Suprapubic skin (tissue), 4 donors: ENCODE measurements at places on chromosomes 6 and 20.

- no peaks in the 10 kb centered on the region for H3K4me1 ChIP-seq
- DNase-seq = no peak
- no peak overlapping the region for H3K4me3 ChIP-seq
- H3K36me3 ChIP-seq = no peaks in the 10 kb centered on the region
- no peaks in the 10 kb centered on the region for H3K27me3 ChIP-seq
- no peak overlapping the region for H3K27ac ChIP-seq
Observed at GRCh38 chr6:23647045-23647444, 479.0 kb upstream of the NRSN1 start.

GRCh38 chr6:31876357-31876756 lies 2.4 kb downstream of the SLC44A4 start:
- peaks cover 18% of the 10 kb centered on the region for H3K36me3 ChIP-seq
- no peak overlapping the region for H3K27ac ChIP-seq
- H3K4me1 ChIP-seq = no peaks in the 10 kb centered on the region
- H3K4me3 ChIP-seq = no peak overlapping the region

GRCh38 chr6:119318176-119318575 lies 31.4 kb downstream of the MAN1A1 start:
- no peak overlapping the region for H3K27ac ChIP-seq
- no peaks in the 10 kb centered on the region for H3K27me3 ChIP-seq
- no peak for DNase-seq
- no peaks in the 10 kb centered on the region for H3K36me3 ChIP-seq

GRCh38 chr6:11953641-11954040 lies 58.5 kb upstream of the HIVEP1 start:
- no peaks in the 10 kb centered on the region for H3K27me3 ChIP-seq
- no peak for DNase-seq
- no peaks in the 10 kb centered on the region for H3K36me3 ChIP-seq

DNA sequence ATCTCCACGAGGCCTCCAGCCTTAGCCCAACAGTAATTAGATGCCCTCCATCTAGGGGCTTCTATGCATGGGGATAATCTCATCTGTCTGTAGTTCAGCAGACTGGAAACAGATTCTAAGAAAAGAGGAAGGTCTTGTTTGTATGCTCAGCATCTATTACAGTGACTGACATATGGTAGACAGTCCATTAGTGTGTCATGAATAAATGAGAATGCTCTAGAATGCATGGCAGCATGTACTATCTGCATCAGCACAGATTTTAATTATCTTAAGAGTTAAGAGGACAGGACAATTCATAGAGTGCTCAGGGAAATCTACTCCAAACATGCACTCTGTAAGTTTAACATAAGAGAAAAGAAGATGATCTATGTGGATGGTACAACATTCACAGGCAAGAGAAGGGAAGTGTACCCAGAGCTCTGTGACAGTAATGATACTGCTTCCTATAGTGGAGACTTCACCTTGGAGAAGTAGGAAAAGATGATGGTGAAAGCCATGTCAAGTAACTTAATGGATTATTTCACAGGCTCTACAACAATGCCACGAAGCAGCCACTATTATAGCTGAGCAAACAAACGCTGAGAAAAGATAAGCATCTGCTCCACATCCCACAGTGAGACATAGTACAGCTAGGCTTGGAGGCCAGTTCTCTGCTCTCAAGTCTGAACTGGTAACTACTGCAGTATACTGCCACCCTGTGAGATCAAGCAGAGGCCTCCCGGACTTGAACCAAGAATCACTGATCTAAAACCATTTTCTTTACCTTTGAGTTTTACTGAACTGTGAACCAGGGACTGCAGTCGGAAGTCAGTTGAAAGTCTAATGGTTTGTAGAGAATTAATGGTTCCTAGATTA lies 309.2 kb upstream of the SPTLC3 start:
- H3K27ac ChIP-seq = no peak overlapping the region
- no peaks in the 10 kb centered on the region for H3K4me1 ChIP-seq
- DNase-seq = no peak
- H3K4me3 ChIP-seq = no peak overlapping the region

DNA sequence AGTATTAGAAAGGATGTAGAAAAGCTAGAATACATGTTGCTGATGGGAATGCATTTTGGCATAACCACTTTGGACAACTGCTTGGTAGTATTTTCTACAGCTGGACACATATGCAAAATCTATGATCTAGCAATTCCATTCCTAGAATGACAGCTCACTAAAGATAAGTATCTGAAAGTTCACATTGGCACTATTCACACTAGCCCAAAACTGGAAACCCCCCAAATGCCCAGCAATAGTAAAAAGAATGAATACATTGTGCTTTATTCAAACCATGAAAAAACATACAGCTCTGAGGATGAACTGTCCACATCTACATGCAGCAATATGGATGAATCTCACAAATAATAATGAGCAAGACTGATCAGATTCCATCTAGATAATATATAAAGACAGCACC lies 79.0 kb downstream of the PPP1R3G start:
- DNase-seq = no peak
- no peaks in the 10 kb centered on the region for H3K4me1 ChIP-seq
- no peak overlapping the region for H3K4me3 ChIP-seq
- H3K27ac ChIP-seq = no peak overlapping the region

- H3K4me3 ChIP-seq = no peak overlapping the region
- peaks cover 5% of the 10 kb centered on the region for H3K27me3 ChIP-seq
- no peak overlapping the region for H3K27ac ChIP-seq
- peaks cover 16% of the 10 kb centered on the region for H3K4me1 ChIP-seq
- H3K36me3 ChIP-seq = no peaks in the 10 kb centered on the region
Observed at GRCh38 chr6:708237-708598, 15.3 kb upstream of the EXOC2 start.

GRCh38 chr20:25205277-25206062 lies 10.0 kb downstream of the ENTPD6 start:
- H3K4me3 ChIP-seq = no peak overlapping the region
- peak overlapping the region; percentile 64 for H3K27ac ChIP-seq
- no peaks in the 10 kb centered on the region for H3K27me3 ChIP-seq

- no peak overlapping the region for H3K4me3 ChIP-seq
- no peaks in the 10 kb centered on the region for H3K36me3 ChIP-seq
- peak overlapping the region; percentile 48 for H3K27ac ChIP-seq
- DNase-seq = no peak
- peaks cover 5% of the 10 kb centered on the region for H3K4me1 ChIP-seq
Observed at GRCh38 chr6:139325686-139326085, 33.9 kb upstream of the TXLNB start.

GRCh38 chr6:21522797-21523456 lies 70.6 kb upstream of the SOX4 start:
- H3K4me1 ChIP-seq = no peaks in the 10 kb centered on the region
- no peaks in the 10 kb centered on the region for H3K27me3 ChIP-seq
- no peak overlapping the region for H3K27ac ChIP-seq
- no peak for DNase-seq
- H3K36me3 ChIP-seq = no peaks in the 10 kb centered on the region
- no peak overlapping the region for H3K4me3 ChIP-seq

- no peaks in the 10 kb centered on the region for H3K27me3 ChIP-seq
- no peaks in the 10 kb centered on the region for H3K36me3 ChIP-seq
- no peak overlapping the region for H3K4me3 ChIP-seq
- H3K27ac ChIP-seq = no peak overlapping the region
- H3K4me1 ChIP-seq = peaks cover 16% of the 10 kb centered on the region
- DNase-seq = no peak
Observed at GRCh38 chr6:24744911-24745310, 26.0 kb upstream of the C6orf62 start.

- H3K4me1 ChIP-seq = peaks cover 7% of the 10 kb centered on the region
- H3K27ac ChIP-seq = peak overlapping the region; percentile 24
- DNase-seq = peak; percentile 78
- no peaks in the 10 kb centered on the region for H3K36me3 ChIP-seq
- H3K4me3 ChIP-seq = no peak overlapping the region
- H3K27me3 ChIP-seq = no peaks in the 10 kb centered on the region
Observed at GRCh38 chr20:23246717-23247664, 103.6 kb upstream of the NXT1 start.

DNA sequence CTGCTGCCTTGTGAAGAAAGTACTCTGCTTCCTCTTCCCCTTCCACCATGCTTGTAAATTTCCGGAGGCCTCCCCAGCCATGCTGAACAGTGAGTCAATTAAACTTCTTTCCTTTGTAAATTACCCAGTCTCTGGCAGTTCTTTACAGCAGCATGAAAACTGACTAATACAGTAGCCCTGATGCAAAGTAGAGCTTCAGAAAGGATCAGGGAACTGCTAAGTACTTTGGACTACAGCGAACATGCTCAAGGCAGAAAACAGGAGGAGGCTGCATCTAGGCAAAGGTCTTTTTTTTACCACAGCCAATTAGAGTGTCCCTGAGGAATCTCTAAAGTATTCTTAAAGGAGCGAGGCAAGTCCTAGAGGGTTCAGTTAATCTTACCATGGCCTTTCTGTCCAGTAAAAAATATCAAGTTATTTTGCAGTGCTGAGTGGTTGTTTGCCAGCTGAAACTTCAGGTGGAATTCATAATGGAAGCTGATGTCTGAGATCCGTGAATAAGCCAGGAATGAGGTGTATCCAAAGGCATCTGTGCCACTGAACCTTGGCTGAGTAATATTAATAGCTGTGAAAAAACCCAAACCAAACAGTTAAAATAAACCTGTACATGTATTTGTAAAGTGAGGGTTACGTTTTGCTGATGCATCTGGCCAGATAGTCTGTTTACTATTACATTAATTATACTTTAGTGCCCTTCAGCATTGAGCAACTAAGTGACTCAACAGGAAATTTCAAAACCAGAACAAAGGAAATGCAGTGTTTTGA lies 170.4 kb downstream of the PHF3 start:
- peak overlapping the region; percentile 74 for H3K27ac ChIP-seq
- H3K4me1 ChIP-seq = peaks cover 23% of the 10 kb centered on the region
- no peak for DNase-seq
- no peak overlapping the region for H3K4me3 ChIP-seq

DNA sequence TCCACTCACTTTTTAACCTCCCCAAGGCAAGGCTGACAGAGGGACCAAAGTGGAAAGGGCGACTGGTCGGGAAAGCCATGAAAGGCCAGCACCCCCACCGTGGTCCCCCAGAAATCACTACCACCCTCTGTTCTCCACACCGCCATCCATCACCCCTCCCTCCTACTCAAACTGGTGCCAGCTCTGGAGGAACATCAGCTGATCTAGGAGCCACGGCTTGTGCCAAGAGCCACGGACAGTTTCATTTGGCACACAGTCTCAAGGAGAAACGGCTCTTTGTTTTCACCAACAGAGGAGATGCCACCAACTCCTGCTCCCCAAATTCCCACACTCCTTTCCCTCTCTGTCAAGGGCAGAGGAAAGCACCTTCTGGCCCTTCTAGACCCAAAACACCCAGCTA lies 26.0 kb downstream of the TBC1D7 start:
- no peaks in the 10 kb centered on the region for H3K27me3 ChIP-seq
- no peak for DNase-seq
- peaks cover 24% of the 10 kb centered on the region for H3K4me1 ChIP-seq

DNA sequence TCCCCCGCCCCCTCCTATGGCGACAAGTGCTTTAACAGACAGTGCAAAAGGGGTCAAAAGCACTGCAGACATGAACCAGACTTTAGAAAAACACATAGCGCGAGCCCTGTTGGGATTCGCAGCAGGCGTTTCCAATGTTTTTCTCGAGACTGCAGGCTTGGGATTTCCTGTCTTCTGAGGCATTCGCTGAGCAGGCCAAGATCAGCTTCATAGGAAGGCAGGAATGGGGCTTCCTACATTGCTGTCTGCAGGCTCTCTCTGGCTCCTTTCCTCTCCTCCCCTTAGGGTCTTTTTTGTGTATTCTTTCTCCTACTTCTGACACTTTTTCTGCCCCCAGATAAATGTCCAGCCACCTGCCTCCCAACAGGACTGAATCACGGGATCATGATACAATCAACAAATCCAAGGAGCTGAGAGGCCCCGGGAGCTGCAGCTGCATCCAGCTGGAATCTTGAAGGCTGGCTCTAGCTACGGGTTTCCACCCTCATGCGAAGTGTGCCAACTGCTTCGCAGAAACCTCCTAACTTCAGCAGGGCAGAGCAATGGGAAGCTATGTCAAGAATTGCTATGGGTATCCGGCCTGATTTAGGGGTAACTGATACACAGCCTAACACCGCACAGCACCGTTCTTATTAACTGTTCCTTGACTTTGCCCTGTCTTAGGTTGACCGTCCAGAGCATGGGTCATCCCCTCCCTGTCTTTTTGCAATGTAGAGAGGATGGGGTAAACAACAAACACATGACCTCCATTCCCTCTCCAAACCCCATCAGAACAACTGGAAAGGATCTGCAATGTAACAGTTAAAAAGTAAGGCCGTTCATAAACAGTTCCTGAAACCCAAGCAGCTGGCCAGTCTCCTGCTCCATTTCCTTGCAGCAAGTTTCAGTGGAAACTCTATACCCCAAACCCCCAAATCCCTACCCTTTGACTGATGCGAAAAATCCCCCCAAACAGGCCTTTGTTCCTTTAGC lies 31.5 kb downstream of the SNX5 start:
- H3K36me3 ChIP-seq = peaks cover 14% of the 10 kb centered on the region
- H3K4me1 ChIP-seq = peaks cover 30% of the 10 kb centered on the region
- H3K27me3 ChIP-seq = no peaks in the 10 kb centered on the region
- peak overlapping the region; percentile 43 for H3K27ac ChIP-seq
- H3K4me3 ChIP-seq = no peak overlapping the region

- peaks cover 4% of the 10 kb centered on the region for H3K4me1 ChIP-seq
- H3K27me3 ChIP-seq = no peaks in the 10 kb centered on the region
- H3K27ac ChIP-seq = no peak overlapping the region
Observed at GRCh38 chr6:32933661-32934085, 7.2 kb downstream of the HLA-DMB start.

DNA sequence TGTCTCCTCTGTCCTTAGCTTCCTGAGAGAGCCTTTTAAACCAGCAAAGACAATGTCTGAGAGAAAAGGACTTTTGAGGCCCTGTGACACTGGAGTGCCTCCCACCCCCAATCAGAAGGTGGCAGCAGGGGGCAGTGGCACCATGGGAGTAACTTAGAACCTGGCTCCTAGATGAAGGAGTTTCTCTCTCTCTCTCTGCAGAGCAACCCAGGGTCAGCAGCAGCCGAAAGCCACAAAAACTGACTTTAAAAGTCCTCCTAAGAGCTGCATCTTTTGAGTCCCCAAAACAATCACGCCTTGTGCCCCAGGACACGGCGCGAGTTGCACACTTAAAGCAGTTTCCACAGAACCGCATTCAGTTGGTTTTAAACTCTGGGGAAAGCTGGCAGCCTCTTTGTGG lies 5.3 kb upstream of the TCP11 start:
- no peaks in the 10 kb centered on the region for H3K27me3 ChIP-seq
- no peaks in the 10 kb centered on the region for H3K36me3 ChIP-seq
- H3K4me1 ChIP-seq = peaks cover under 1% of the 10 kb centered on the region
- no peak overlapping the region for H3K27ac ChIP-seq
- H3K4me3 ChIP-seq = no peak overlapping the region

- H3K27me3 ChIP-seq = peaks cover 13% of the 10 kb centered on the region
- peak; percentile 88 for DNase-seq
- H3K4me3 ChIP-seq = no peak overlapping the region
- peaks cover 17% of the 10 kb centered on the region for H3K4me1 ChIP-seq
- no peaks in the 10 kb centered on the region for H3K36me3 ChIP-seq
- no peak overlapping the region for H3K27ac ChIP-seq
Observed at GRCh38 chr20:57089699-57090144, 176.7 kb downstream of the BMP7 start.

DNA sequence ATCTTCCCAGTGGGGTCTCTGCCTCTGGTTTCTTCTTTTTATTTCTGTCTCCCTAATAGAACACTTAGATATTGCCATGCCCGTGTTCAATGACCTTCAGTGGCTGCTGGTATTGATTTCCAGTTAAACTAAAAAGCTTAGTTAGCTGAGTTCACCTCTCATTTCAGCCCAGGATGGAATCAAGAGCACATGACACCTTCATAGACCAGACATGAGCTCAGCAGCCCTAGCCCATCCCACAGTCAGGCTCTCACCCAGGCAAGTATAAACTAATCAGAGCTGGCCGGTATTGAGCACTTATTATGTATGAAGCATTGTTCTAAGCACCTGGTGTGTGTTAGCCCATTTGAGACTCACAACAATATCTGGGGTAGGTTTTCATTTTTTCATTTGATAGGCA lies 33.7 kb upstream of the PLEKHG1 start:
- no peak for DNase-seq
- H3K36me3 ChIP-seq = no peaks in the 10 kb centered on the region
- H3K27ac ChIP-seq = no peak overlapping the region
- peaks cover 4% of the 10 kb centered on the region for H3K27me3 ChIP-seq
